ENCODE measurements at places on chromosomes 5 and 9. TPM values are rescaled to one million over a fixed set of nuclear protein-coding genes. Genes with fewer than 3 reads are reported as not detected.

Gene P4HA2
- total RNA-seq, result 44.9 TPM

GRCh38 chr9:135463140-135463539 lies 16.4 kb upstream of the PPP1R26 start:
- DNase-seq, result no peak

Gene ADGRV1
- total RNA-seq, result 12.4 TPM

Gene CATSPER3
- 0.34 TPM for total RNA-seq

- no peak for DNase-seq
These were observed 22.4 kb upstream of the KIF12 start for GRCh38 chr9:114121227-114122135.

- DNase-seq, result no peak
These were observed 3.2 kb downstream of the ATOSB start for GRCh38 chr9:35112257-35113020.

- DNase-seq, result no peak
These were observed 4.3 kb downstream of the SH3GLB2 start for GRCh38 chr9:129023908-129024233.

DNA sequence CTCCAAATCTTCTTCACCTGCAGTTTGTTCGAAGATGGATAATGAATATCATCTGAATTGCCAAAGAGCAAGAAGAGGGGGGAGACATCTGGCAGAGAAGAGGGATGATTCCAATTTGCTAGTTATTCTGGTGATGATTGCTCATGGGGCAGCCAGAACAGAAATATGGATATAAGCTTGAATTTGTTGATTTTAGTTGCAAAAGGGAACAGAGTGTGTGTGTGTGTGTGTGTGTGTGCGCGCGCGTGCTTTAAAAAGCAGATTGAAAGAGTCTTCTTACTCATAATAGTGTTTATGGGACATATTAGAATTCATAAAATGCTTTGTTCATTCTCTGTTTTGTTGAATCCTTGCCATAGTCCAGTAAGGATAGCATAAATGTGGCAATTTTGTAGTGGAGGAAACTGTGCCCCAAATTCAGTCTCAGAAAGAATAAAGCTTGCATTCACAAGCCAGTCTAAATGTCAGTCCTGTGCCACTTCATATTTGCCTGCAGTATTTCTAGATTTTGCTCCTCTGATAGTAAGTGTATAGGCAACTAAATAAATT lies 436.3 kb upstream of the KLF4 start:
- no peak for DNase-seq

DNA sequence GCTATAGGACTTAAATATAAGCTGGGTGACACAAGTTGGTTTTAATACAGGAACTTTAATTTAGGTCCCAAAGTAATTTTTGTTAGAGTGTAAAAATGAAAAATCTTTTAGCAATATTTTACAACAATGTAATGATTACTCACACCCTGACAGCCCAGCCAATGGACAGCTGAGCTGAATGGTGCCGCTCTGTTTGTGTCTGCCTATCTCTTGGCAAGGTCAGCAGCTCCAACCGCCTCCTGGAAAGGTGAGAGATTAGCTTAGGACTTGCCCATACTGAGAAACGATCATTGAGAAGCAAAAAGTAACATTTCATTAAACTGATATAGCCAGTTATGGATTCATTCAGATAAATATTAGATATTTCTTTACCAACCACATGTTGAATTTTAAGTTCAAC lies 463.6 kb upstream of the CD180 start:
- DNase-seq, result no peak

All from activated T-helper 2 cell treated with anti-CD3 and anti-CD28 coated beads, Interferon-gamma antibody, Interleukin-2, Interleukin-4, amounts not matched to agents 10 μg/mL and 5 μg/mL and 100 μg/mL, durations not matched to agents 14 hours and 24 hours and 36 hours (primary cell).